ENCODE measurements at places on chromosomes 16 and 17.

DNA sequence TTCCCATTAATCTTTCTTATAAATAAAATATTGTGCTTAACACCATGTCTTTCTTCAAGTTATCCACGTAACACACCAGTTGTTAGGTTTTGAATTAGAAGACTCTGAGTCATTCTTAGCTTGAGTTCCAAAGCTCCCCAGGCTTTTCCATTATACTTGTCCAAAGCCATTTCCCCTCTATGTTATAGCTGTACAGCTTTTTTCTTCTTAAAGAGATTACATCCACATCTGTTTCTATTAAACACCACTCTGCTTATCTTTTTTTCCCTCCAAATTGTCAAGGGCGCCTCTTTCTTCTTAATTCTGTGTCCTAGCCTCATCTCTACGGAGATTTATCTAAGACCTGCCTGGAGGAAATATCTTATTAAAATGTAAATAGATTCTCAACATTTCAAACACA lies 139.4 kb upstream of the CPHXL start:
- no peak for DNase-seq

DNA sequence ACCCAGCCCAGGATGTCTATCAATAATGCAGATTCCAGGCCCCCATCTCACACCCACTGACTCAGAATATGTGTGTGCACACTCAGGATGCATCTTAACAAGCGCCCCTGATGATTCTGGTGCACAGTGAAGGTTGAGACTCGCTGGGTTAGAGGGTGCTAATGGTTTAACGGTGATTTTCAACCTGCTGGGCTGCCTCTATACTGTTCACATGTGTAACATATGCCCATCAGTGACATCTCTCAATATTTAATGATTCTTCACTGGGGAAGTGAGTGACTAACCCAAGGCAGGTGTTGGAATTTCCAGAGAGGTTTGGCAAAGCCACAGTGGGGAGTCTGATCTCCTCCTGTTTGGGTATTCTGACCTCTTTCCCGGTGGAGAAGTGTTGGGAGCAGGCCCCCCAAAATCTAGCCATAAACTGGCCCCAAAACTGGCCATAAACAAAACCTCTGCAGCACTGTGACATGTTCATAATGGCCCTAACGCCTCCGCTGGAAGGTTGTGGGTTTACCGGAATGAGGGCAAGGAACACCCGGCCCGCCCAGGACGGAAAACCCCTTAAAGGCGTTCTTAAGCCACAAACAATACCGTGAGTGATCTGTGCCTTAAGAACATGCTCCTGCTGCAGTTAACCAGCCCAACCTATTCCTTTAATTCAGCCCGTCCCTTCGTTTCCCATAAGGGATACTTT lies 4.1 kb upstream of the DOC2B start:
- DNase-seq = no peak

DNA sequence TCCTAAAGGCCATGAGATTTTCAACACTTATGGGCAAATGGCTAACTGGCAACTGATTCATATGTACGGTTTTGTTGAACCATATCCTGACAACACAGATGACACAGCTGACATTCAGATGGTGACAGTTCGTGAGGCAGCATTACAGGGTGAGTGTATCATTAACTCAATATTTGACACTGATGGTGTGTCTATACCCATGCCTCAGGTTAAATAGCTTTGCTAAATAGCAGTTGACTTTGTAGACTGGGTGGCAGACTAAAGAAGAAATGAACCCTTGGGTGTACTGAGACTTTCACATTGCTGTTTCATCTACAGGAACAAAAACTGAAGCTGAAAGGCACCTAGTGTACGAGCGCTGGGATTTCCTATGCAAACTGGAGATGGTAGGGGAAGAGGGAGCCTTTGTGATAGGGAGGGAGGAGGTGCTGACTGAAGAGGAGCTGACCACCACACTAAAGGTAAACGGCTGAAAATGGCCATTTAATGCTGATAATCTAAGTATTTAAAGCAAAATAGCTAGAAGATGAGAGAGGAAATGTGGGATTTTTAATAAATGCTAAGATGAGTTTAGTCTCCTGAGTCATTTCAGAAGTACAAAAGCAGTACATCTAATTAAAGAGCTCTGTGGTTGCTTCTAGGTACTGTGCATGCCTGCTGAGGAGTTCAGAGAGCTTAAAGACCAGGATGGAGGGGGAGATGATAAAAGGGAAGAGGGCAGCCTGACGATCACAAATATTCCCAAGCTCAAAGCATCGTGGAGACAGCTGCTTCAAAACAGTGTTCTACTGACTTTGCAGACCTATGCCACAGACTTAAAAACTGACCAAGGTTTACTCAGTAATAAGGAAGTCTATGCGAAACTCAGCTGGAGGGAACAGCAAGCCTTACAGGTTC lies 3.0 kb downstream of the SETD6 start:
- DNase-seq = no peak

- DNase-seq = peak; percentile 76
Observed at GRCh38 chr16:4293822-4294457, 21.1 kb upstream of the TFAP4 start.

GRCh38 chr17:62880120-62880519 lies 72.0 kb upstream of the MARCHF10 start:
- DNase-seq = no peak

- no peak for DNase-seq
Observed at GRCh38 chr16:85347213-85347591, 234.9 kb upstream of the CIBAR2 start.

- DNase-seq = no peak
Observed at GRCh38 chr17:12982224-12982623, 35.6 kb downstream of the ELAC2 start.

- DNase-seq = no peak
Observed at GRCh38 chr17:75525806-75526554, 483 bp downstream of the LLGL2 start.

DNA sequence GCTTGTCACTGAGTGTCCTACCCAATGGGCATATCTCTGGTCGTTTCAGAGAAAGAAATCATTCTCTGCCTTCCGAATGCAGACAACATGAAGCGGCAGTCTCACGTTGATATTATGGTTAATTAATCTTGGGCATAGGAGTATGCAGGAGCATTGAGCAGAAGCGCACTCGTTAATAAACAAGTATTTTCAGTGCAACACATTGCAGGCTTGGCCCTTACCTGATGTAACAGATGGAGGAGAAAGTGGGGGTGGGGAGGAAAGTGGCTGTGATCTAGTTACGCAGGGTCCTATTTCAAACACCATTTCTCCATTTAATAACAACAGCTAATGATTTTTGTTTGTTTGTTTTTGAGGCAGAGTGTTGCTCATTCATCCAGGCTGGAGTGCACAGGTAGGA lies 414.0 kb upstream of the RBFOX1 start:
- no peak for DNase-seq

GRCh38 chr17:71441098-71441497 lies 679.7 kb upstream of the SOX9 start:
- DNase-seq = peak; percentile 91

DNA sequence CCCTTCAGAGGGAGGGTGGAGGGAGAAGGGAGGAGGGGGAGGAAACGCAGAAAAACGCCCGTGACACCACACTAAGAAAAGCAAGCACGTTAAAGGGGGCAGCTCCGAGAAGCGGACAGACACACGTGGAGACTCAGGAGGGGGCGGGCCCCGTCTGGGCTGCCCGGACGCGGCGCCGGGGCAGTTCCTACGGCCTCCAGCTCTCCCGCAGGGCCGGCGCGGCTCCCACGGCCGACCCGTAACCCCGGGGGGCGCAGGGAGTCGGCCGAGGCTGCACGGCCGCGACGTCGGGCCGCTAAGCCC lies 362 bp downstream of the KLHDC4 start:
- DNase-seq = no peak

- peak; percentile 64 for DNase-seq
Observed at GRCh38 chr16:86298758-86299134, 211.6 kb upstream of the FOXF1 start.

- DNase-seq = peak; percentile 20
Observed at GRCh38 chr16:53600126-53600525, 97.1 kb upstream of the AKTIP start.

Measured in fibroblast of mammary gland (primary cell).